ENCODE measurements at places on chromosomes 5 and 9. TPM values are rescaled to one million over a fixed set of nuclear protein-coding genes. Genes with fewer than 3 reads are reported as not detected.

GRCh38 chr9:33426843-33427293 is 20.5 kb downstream of the AQP3 start:
- no peak for DNase-seq

The DOCK8 gene
- total RNA-seq = 121 TPM

DNA sequence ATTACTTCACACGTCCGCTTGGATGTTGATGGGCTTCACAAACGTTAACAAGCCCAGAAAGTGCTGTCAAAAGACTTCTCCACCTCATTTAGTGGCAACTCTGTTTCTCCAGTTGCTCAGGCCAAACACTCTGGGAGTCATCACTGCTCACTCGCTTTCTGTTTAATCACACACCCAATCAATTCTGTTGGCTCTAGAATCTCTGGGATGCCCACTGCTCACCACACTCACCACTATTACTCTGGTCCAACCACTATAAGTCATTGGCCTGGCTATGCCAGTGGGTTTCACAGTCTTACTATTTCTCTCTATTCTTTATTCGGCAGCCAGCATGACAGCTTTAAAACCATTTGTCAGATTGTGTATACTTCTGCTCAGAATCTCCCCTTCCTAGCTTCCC is 163.5 kb downstream of the KDM4C start:
- peak; percentile 44 for DNase-seq

The GGTA1 gene
- total RNA-seq = not detected

GRCh38 chr9:72955571-72955970 is 2.7 kb upstream of the ALDH1A1 start:
- DNase-seq = no peak

The BTNL3 gene
- total RNA-seq = not detected

The HAVCR2 gene
- total RNA-seq = 70.0 TPM

The SLC25A2 gene
- 0.23 TPM for total RNA-seq

- DNase-seq = no peak
Observed at GRCh38 chr9:127637322-127637847, 25.3 kb downstream of the STXBP1 start.

DNA sequence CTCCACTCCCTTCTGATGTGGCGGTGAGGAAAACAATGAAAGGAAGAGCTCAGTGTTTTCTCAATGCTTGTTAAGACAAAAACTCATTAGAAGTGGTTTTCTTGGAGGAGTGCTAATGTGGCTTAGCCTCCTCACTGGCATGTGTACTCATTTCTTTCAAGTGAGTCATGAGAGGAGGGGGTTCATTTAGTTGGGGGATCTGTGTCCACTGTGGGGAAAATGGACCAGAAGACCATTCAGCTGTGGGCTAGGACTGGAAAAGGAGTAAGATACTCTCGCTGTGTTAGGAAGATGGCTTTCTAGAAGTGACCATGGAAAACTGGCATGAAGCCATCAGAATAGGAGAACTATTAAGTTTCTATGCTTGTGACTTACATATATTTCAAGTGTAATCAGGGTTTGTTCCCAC is 23.5 kb downstream of the KLF9 start:
- DNase-seq = no peak

DNA sequence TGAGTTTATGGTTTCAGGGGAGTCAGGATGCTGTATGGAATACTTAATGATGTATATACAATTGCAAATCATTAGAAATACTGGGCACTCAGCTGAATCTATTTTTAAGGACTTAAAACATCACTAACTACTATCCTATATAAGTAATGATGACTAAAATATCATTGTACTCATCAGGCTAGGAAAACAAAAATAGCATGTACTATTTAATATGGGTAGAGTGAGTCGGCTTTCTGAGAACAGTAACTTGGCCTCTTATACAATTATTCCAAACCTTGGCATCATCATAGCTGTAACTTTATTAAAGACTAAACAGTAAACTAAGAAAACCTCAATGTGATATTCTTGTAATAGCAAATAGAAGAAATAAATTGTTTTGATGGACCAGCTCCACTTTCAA is 94.5 kb downstream of the PJA2 start:
- DNase-seq = no peak

The WNT8A gene
- not detected for total RNA-seq

The SKP1 gene
- 266 TPM for total RNA-seq

GRCh38 chr5:43275391-43275790 is 37.8 kb downstream of the HMGCS1 start:
- DNase-seq = no peak

The DMRTA1 gene
- total RNA-seq = not detected

- DNase-seq = no peak
Observed at GRCh38 chr5:115325296-115325959, 29.0 kb upstream of the CCDC112 start.

Measured in activated CD4-positive, alpha-beta T cell treated with anti-CD3 and anti-CD28 coated beads, Interleukin-2, amount 10 ng/mL, durations not matched to agents 24 days and 14 days (primary cell).